ENCODE measurements at places on chromosomes 16 and 17.

DNA sequence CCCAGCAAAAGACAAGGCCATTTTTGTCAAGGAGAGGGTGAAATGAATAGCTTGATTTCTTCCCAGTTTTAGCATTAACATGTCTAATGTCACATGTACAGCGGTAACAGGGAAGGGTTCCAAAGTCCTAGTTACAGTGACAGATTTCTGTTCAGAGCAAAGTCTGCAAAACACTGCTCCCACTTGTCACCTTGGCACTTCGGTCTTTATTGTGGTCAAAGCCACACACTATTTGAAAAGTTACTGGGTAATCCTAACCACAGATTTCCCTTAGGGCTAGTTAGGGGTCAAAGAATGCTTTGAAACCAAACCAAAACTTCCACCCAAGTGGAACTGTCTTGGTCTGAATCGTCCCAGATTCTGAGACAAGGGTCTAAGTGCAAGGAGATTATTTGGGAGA is 455.6 kb downstream of the HS3ST3B1 start:
- DNase-seq: no peak

DNA sequence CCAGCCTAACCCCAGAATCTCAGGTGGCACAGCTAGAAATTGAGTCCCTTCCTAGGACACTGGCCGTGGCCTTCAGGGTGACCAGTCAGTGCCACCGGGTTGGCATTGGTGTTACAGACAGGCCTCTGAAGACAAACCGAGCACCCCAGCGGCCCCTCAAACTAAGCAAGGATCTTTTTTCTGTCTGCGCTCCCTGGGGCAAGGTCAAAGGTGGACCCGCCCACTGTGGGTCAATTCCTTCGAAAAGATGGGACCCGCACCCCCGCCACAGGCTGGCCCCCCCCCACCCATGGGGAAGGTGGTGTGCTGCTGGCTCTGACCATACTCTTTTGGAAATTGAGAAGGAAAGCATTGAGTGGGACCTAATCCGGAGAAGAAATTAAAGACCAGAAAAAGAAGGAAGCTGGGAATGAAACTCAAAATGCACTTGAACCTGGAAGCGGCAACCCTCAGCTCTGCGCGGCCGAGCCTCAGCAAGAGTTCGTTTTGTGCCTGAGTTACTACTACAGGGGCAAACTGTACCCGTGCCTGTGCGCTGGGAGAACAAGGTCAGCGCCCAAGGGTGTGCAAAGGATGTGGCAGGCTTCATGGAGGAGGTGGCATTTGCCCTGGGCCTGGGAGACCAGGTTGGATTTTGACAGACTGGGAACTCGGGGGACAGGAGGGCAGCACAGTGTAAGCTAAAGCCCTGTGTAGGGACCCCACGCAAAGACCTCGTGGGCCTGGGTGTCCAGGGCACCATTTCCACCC is 20.4 kb downstream of the TMC6 start:
- DNase-seq: no peak

DNA sequence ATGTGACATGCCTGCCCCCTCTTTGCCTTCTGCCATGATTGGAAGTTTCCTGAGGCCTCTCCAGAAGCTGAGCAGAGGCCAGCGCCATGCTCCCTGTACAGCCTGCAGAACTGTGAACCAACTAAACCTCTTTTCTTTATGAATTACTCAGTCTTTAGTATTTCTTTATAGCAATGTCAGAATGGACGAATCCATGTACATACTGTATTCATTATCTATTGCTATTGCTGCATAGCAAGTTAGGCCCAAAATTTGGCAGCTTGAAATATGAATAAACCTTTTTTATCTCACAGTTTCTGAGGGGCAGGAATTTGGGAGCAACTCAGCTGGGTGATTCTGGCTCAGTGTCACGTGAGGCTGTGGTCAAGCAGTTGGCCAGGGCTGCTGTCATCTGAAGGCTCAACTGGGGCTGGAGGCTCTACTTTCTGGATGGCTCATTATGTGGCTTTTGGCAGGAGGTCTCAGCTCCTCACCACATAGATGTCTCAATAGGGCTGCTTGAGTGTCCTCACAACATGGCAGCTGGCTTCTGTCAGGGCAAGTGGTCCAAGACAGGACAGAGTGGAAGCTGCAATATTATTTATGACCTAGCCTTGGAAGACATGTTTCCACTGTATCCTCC is 40.0 kb downstream of the SOCS1 start:
- no peak for DNase-seq

DNA sequence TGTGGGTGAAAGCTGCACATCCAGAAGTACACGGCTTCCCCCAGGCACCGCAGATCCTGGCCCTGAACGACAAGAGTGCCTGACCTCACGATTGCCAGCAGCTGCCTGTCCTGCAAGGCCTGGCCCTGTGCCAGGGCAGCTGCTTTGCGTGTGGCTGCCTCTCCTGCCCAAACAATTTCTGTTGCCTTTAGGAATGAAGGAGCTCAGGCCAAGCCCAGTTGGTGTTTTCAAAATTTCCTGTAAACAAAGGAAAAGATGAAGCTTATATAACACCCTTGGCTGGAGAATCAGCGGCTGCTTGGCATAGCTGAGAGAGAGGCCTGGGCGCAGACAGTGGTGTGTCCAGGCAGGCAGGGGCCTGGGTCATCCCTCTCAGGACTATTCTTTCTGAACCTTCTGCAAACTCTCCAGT is 11.7 kb upstream of the SLC47A2 start:
- no peak for DNase-seq

DNA sequence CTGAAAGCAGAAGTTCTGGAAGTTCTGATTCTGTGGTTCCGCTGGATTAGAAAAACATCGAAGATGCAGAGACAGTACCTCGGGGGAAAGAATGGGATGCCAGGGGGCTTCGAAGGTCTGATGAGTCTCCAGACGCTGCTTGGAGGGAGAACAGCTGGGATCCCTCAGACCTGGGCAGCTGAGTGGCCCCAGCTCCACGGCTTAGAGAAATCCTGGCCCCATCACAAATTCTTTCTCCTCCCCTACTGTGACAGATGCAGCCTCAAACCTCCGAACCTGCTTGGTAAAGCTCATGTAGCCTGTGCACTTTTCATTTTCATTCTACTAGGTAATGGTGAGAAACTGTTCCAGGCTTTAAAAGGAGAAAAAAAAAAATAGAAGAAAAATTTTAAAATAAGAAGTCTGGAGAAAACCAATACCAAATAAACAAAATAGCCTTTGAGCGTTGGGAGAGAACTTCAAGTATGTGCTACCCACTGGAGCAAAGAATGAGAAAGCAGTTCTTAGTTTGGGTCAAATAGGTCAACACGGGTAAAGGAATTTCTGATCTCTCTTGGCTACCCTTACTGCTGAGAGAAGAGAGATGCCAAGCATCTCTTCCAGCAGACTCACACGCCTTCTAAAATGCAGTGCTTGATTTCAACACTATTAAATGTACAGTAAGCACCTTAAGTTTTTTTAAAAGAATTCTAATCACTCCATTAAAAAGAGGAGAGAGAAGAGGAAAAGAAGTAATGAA is 19.9 kb downstream of the MAF start:
- no peak for DNase-seq

- no peak for DNase-seq
These were observed 109.5 kb upstream of the ZNF750 start for GRCh38 chr17:82949361-82949760.

GRCh38 chr16:53968454-53968853 is 264.5 kb downstream of the FTO start:
- DNase-seq: no peak

- no peak for DNase-seq
These were observed 40.4 kb downstream of the ZNF778 start for GRCh38 chr16:89257757-89258465.

DNA sequence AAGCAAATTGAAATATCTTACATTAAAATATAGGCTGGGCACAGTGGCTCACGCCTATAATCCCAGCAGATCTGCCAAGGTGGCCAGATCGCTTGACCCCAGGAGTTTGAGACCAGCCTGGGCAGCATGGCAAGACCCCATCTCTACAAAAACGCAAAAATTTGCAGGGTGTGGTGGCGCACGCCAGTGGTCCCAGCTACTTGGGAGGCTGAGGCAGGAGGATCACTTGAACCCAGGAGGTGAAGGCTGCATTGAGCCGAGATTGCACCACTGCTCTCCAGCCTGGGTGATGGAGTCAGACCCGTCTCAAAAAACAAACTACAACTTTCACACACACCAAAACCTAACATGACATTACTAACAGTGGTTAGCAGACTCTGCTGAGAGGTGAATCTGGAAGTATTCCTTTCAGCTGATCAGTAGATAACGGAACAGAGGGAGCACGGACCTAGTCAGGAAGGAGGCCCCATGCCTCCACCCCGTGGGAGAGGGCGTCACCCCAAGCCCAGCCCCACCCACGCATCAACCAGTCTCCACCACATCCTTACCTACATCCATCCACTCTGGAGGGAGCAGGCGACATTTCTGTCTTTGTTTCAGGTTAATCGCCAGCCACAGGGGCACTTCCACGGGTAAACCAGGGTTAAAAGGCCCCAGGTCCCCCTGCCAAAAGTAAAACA is 1.7 kb downstream of the GINS2 start:
- peak; percentile 51 for DNase-seq

GRCh38 chr17:74502861-74503260 is 28.4 kb downstream of the CD300LB start:
- DNase-seq: no peak

DNA sequence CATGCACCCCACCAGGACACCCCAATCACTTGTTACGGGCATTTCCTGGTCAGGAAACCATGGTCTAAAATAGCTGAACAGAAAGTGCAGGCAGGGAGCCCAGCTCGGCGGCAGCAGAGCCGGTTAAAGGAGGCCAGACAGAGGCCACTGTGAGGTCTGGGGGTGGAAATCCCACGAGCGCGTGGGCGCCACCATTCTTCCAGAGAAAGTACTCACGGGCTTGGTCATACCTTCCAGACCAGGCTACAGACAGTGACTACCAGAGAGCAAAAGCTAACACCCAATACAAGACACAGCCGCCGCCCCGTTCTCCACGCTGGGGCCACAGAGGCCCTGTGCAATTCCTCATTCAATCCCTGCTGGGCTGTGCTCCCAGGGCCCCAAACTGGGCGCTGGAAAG is 11.9 kb downstream of the CEP131 start:
- no peak for DNase-seq

GRCh38 chr17:29620271-29620670 is 2.4 kb downstream of the CORO6 start:
- no peak for DNase-seq

DNA sequence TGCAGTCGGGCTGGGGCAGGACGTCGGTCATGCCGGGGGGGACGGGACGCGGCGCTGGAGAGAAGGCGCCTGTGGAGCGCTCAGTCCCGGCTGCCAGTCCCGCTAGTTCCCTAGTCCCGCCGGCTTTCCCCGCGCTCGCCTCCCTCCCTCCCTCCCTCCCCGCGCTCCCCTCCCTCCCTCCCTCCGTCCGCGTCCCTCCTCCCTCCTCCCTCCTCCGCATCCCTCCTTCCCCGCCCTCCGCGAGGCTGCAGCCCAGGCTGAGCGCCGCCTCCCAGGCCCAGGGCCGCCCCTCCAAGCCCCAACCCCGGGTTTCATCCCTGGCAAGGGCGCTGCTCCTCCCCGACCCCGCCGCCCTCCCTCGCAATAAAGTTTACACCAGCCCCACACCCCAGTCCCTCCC is 34.8 kb downstream of the TIMM22 start:
- DNase-seq: no peak

DNA sequence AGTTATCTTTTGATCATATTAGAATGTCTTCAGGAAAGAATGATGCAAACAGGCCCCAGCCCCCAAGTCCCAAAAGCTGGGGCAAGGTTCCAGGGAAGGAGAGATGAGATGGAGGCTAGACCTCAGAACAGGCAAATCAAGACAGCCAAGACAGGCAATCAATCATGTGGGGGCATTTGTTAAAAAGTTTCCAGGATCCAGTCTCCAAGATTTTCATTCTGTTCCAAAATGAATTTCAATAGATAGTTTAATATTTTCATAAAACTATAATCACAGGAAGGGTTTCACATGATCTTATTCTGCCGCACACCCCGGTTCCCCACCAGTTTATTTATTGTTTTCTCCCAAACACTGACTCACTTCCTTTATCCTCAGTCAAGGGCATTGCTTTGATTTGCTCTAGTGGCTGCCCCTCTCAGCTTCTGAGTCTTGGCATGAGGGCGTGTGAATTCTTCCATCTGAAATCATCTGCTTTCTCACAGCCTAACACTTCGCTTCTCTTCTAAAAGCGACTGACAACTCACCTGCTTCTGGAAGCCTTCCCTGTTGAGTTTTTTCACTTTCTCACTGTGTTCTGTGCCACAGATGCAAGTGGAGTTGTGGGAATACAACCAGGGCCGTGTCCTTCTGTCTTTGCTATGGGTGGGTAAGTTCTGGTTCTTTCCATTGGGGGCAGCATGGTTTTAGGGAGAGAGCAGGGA is 12.2 kb upstream of the TERF2 start:
- DNase-seq: no peak

DNA sequence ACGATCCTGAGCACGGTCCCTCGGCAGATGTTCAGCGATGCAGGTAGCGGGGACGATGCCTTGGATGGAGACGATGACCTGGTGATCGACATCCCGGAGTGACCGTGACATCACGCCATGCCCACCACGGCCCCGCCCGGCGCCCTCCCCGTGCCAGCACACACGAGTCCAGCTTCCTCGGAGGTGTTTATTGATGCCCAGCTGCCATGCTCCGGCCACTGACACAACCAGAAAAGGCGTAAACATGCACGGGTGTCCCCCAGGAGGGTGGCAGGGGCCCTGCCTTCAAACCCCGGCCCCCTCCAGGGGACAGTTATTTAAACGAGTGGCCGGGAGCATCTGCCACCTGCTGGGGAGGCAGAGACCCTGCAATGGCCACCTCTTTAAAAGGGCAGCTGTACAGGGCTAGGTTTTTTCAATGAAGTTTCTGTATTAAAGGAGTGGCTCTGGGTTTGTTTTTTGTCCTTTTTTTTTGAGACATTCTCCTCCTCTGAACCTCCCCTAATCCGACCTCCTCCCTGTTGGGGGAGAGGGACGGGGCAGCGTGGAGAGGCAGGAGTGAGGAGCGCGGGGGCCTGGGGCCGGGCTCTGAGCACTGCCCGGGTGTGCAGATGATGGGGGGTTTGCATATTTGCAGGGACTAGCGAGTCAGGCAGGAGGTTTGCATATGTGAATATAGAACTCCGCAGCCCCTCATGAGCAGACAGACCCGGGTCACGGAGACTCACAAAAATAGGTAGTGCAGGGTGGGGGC is 5.3 kb downstream of the DOC2A start:
- peak; percentile 34 for DNase-seq

- DNase-seq: no peak
These were observed 13.0 kb downstream of the SKAP1 start for GRCh38 chr17:48416971-48417370.

GRCh38 chr17:1089915-1090314 is 89.9 kb downstream of the ABR start:
- no peak for DNase-seq

- DNase-seq: no peak
These were observed 274.9 kb downstream of the HAPSTR1 start for GRCh38 chr16:9366048-9366969.

DNA sequence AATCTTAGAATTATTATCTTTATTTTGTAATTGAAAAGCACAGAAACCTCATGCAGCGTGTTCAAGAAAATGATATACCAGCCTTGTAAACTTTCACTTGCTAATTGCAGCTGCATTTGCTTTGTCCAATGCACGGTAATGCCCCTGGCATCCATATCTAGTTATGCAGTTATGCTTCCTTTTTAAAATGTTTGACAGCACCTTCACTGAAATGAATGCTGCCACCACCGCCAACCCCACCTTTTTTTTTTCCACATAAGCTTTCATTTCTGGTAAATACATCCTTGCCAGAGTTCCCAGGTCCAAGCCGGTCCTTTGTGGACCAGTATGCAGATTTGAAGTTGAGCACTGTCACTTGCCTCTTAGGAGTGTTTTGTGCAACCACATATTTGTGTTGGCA is 338.8 kb downstream of the WWOX start:
- no peak for DNase-seq

GRCh38 chr16:55480228-55480655 is 1.2 kb downstream of the MMP2 start:
- DNase-seq: no peak
